ENCODE measurements at places on chromosomes 2 and 18.

DNA sequence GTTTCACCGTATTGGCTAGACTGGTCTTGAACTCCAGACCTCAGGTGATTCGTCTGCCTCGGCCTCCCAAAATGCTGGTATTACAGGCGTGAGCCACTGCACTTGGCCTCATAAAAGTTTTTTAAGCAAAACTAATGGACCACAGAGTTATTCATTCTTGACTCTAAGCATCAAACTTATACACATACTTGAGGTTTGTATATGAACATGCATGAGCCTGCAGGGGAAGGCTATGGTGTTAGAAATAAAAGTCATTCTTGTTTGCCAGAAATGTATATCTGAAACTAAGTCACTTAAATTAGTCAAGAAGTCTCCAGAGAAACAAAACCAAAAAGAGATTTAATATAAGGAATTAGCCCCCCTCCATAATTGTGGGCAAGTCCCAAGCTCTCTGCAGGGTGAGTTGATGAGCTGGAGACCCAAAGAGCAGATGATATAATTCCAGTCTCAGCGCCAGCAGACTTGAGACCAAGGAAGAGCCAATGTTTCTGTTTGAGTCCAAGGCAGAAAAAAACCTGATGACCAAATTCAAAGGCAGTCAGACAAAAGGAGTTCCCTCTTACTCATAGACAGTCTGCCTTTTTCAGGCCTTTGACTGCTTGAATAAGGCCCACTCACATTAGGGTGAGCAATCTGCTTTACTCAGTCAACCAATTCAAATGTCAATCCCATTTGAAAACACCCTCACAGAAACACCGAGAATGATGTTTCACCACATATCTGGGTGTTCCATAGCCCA, 69.0 kb upstream of the DSG1 start:
- DNase-seq: no peak

DNA sequence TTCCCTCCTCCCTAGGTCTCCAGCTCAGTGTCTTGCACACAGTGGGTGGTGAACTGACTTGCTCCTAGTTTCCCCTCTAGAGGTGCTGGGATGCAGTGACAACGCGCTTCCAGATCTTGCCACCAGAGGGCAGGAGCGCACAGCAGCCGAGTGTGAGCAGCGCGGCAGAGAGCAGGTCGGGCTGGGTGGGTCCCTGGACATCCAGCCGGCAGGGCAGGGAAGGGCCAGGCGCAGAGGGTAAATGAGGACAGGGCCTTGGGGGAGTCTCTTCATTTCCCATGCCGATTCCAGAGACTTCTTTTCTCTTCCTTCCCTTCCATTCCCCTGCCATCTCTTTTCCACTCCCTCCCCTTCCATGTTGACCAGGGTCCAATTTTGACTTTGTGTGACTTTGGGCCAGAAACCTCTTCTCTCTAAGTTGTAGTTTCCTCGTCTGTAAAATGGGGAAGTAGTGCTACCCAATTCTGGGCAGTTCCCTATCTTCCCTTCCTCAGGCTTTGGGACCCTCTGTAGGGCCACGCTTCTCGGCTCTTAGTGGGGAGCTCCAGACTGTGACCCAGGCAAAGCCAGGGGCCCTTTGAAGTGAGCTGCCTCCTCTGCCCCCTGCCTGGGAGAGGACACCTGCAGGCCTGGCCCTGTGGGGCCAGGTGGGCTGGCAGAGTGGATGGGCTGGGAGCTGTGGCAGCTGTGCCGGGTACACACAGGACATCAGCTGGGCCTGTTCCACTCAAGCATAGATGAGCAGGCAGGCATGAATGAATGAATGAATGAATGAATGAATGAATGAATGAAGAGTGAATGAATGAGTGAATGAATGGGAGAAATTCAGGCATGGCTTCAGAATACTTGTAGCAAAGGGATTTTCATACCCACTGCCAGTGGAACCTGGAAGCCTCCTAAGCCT, 43.3 kb upstream of the TAF1B start:
- peak; percentile 84 for DNase-seq

- DNase-seq: no peak
Observed at GRCh38 chr18:48848641-48849143, 102.1 kb downstream of the SMAD7 start.

DNA sequence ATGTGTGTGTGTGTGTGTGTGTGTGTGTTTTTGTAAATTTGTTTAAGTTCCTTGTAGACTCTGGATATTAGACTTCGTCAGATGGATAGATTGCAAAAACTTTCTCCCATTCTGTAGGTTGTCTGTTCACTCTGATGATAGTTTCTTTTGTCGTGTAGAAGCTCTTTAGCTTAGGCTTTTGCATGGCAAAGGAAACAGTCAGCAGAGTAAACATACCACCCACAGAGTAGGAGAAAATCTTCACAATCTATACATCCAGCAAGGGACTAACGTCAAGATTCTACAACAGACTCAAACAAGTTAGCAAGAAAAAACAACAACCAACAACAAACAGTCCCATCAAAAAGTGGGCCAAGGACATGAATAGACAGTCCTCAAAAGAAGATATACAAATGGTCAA, 336.7 kb upstream of the ATP5MC3 start:
- DNase-seq: no peak

GRCh38 chr2:236848501-236848900, 237.2 kb upstream of the COPS8 start:
- no peak for DNase-seq

DNA sequence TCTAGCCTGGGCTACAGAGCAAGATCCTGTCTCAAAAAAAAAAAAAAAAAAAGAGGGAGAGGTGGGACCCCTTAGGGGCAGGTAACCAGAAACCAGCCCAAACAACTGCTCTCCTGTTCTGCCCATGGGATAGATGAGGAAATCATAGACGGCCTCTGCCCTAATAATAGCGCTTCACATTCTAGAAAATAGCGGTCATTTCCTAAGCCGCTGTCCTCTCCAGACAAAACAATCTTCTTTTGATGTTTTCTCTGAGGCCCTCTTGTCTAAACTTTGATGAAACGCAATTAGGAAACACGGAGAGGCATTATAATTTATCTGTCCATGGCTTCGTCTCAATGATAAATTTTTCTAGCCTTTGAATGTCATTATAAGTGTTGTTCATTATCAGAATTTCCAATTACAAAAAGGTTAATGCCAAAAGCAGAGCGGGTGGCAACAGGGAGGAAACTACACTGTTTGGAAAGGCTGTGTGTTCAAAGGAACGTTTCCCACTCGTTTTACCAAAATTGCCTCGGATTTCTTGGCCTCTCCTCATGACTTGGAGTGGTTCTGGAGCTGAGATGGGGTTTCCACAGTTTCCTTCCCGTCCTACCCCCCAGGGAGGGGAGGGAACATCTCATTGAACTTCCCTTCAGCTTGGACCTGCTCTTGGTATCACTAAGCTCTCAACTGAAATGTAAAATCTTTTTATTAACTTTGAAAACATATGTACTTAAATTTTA, 151.6 kb upstream of the ZNF236 start:
- no peak for DNase-seq

GRCh38 chr2:217478831-217479455, 523.9 kb downstream of the TNS1 start:
- no peak for DNase-seq

GRCh38 chr2:233085037-233085838, 25.1 kb downstream of the INPP5D start:
- DNase-seq: no peak

GRCh38 chr2:124875627-124876244, 850.6 kb downstream of the CNTNAP5 start:
- DNase-seq: no peak

GRCh38 chr2:54258166-54258565, 2.1 kb upstream of the TSPYL6 start:
- no peak for DNase-seq

DNA sequence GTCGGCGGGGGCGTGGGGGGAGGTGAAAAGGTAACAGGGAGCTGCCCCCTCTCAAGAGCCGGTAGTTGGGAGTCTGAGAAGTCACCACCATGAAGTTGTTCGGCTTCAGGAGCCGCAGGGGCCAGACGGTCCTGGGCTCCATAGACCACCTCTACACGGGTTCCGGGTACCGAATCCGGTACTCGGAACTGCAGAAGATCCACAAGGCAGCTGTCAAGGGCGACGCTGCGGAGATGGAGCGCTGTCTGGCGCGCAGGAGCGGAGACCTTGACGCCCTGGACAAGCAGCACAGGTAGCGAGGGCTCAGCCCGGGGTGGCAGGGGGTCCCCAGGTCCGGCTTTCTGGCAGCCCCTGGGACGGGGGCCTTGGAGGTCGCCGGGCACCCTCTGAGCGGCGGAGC, 47.1 kb upstream of the ZNF519 start:
- DNase-seq: peak; percentile 13

GRCh38 chr2:237059155-237059875, 26.4 kb upstream of the COPS8 start:
- no peak for DNase-seq

DNA sequence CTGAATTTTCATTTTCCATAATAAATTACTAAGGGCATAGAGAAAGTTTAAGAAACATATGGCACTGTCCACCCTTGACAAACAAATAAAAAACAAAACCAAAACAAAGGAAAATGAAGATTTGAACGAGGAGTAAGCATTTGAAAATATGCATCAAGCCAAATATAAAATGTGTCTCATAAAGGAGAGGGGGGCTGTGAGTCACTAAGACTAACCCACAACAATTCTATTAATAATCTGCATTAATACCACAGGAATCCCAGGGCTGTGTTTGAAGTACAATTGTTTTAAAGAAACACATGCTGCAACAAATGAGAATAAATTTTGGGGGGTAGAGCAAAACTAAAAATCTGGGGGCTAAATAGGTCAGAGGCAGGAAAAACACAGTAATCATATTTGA, 53.8 kb upstream of the STK17B start:
- DNase-seq: no peak

- DNase-seq: no peak
Observed at GRCh38 chr18:22433956-22434355, 16.2 kb upstream of the CTAGE1 start.

GRCh38 chr2:222034058-222034457, 264.7 kb downstream of the PAX3 start:
- DNase-seq: no peak

- no peak for DNase-seq
Observed at GRCh38 chr2:71456617-71457016, 3.3 kb downstream of the DYSF start.

GRCh38 chr2:56801214-56801613, 617.4 kb downstream of the CCDC85A start:
- DNase-seq: no peak

GRCh38 chr2:66463206-66463755, 28.4 kb downstream of the MEIS1 start:
- no peak for DNase-seq

- DNase-seq: no peak
Observed at GRCh38 chr2:31420936-31421335, 6.4 kb upstream of the XDH start.

- DNase-seq: peak; percentile 59
Observed at GRCh38 chr2:37671009-37671815, at the start of gene CDC42EP3. Gene CDC42EP3, minus strand, starts transcription at chr2:37671642. Its CDS starts 25,055 bp downstream, at chr2:37646587.
